ENCODE measurements at places on chromosomes 1 and 21. TPM values are rescaled to one million over a fixed set of nuclear protein-coding genes. Genes with fewer than 3 reads are reported as not detected.

NES gene
- 30.6 TPM for total RNA-seq

EDN2 gene
- total RNA-seq, result not detected

DNA sequence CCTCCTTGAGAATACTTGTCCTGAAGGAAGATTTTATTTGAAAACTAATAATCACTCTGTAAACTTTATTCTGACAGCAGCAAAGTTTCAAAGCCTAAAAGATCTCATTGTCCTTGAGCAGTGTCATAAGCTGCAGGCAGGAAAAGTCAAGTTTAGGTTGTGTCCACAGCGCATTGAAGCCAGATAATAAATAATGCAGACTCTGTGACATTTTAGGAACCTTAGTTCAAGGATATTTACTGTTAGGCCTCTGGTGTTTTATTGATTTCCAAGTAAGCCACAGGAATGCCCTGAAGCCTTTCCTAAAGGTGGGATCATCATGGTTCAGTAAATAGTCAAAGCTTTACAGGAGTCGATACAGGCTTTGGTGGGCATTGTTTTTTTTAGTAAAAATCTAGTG, 356.4 kb upstream of the SGIP1 start:
- H3K27me3 ChIP-seq, result no peaks in the 10 kb centered on the region
- H3K4me1 ChIP-seq, result no peaks in the 10 kb centered on the region
- DNase-seq, result no peak
- H3K27ac ChIP-seq, result no peak overlapping the region

DNA sequence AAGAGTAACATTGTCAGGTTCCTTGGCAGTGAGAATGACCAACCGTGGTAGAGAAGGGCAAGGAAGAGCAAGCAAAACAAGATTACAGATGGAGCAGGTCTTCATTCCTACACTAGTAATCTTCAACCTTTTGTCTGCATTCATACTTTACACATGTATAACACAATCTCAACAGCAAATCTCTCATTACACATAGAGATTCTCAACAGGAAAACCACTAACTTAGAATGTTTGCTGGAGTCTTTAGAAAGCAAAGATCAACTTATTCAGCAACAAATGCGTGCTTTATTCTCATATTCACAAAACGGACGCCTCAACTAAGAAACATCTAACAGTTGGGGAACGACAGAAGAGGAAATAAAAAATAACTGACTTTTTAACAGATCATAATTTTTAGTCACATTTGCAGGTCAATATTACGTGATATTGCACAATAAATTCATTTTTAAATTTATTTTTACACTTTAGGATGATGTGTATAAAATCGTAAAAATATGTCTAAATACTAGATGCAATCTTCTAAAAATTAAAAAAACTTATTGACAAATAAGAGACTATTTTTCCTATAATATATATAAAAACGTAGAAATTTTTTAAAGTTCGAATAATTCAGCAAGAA, 82.9 kb downstream of the ARID4B start:
- H3K4me3 ChIP-seq, result no peak overlapping the region
- H3K27me3 ChIP-seq, result no peaks in the 10 kb centered on the region
- DNase-seq, result no peak
- H3K27ac ChIP-seq, result no peak overlapping the region
- peaks cover 4% of the 10 kb centered on the region for H3K4me1 ChIP-seq

DNA sequence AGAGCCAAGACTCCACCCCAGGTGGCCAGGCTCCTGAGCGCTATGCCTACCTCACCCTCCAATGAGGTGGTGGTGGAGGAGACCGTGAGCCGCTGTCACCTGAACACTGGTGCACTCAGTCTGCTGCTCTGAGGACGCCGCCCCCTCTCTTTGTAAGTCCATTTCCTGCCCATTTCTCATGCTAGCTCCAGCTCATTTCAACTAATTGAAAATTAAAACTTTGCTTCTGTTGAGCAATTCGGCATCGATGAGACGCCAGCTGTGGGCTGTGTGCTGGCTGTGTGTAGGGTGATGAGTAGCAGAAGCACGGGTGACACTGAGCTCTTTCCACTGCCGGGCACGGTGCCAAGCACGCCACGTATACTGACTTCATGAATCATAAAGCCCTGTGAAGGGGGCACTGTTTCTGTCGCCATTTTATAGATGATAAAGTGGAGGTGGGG, 11.2 kb downstream of the TNFRSF1B start:
- peak; percentile 64 for DNase-seq
- H3K27me3 ChIP-seq, result no peaks in the 10 kb centered on the region
- H3K27ac ChIP-seq, result no peak overlapping the region
- H3K4me1 ChIP-seq, result peaks cover 24% of the 10 kb centered on the region
- H3K36me3 ChIP-seq, result no peaks in the 10 kb centered on the region
- H3K4me3 ChIP-seq, result no peak overlapping the region

DNA sequence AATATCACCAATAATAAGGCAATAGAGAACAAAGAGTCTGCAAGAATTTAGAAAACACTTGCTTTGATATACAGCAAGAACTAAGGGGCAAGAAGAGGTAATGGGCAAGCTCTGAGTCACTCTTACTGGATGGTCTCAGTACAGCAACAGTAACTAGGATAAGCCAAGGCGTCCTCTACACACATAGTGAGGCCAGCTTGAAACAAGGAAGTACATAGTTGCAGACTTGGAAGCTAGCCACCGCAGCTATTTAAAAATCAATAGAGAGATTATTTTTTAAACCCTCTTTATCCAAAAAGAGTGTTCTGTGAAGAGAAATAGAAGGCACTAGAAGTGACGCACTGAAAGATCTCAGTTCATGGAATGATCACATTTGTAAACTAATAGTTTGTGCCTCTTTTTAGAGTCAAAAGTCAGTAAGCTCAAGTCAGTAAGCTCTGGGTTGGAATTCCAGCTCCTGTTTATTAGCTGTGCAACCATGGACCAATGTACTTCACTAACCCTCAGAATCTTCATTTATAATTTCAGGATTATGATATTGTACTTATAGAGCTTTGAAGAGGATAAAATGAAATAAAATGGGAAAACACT, 118.6 kb downstream of the AKT3 start:
- H3K27ac ChIP-seq, result peak overlapping the region; percentile 39
- no peak overlapping the region for H3K4me3 ChIP-seq
- DNase-seq, result no peak
- no peaks in the 10 kb centered on the region for H3K27me3 ChIP-seq

SELL gene
- total RNA-seq, result 8.5 TPM

DNA sequence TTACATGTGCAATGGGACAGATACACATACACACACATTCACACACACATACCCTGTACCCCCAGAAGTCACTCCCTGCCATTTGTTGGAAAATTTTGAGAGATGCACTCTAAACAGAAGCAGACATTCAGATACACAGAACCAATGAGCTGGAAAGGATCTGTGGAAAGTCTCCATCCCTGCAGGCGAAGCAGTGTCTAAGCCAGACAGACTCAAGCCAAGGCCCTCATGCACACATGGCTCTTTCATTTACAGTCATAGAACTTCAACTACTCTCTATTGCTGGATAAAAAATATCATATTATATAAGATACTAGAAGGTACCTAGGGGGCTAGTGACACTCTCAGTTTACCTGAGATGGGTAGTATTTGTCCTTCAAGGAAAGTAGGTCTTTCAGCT, 7.3 kb upstream of the SEC16B start:
- H3K27me3 ChIP-seq, result no peaks in the 10 kb centered on the region
- H3K4me3 ChIP-seq, result no peak overlapping the region
- H3K4me1 ChIP-seq, result no peaks in the 10 kb centered on the region
- no peak for DNase-seq
- H3K27ac ChIP-seq, result no peak overlapping the region

GRCh38 chr1:170247751-170248521, 102.2 kb downstream of the NTMT2 start:
- no peak overlapping the region for H3K4me3 ChIP-seq
- no peak for DNase-seq
- no peaks in the 10 kb centered on the region for H3K4me1 ChIP-seq
- H3K27ac ChIP-seq, result peak overlapping the region; percentile 7
- H3K27me3 ChIP-seq, result no peaks in the 10 kb centered on the region

GPR3 gene
- not detected for total RNA-seq

Measured in thoracic aorta (tissue), 2 donors.